ENCODE measurements at places on chromosomes 6 and 20.

DNA sequence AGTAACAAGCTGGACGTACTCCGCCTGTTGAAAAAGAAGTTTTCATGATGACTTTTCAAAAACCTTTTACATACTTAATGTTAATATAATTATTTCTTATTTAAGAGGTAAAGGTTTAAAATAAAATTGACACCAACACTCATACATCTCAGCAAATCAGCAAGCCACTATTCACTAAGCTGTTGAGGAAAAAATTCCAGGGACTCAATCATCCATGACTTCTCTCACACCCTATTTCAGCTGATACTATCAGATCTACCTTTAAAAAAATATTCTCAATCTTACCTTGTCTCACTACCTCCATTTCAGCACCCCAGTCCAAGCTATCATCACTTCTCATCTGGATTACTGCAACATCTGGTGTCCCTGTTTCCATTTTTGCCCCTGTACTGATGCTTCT, 109.3 kb downstream of the HACE1 start:
- no peak for DNase-seq

- no peak for DNase-seq
Observed at GRCh38 chr6:150537893-150538292, 61.8 kb upstream of the PLEKHG1 start.

DNA sequence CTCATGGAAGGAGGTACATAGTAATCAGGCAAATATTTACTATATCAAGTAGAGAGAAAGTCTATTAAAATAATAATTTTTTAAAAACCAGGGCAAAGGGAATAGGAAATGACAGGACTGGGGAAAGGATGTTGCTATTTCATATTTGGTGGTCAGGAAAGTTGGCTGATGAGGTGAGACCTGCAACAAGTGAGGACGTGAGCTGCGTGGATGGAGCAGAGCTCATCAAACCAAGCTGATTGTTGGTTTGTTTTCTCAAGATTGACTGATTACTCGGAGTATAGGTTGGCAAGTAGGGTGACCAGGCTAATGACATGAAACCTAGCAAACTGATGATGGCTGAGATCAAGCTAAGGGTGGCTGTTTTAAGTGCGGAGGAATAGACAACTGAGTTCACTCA, 6.0 kb downstream of the GJA1 start:
- DNase-seq, result no peak

GRCh38 chr20:35491823-35492222, 36.4 kb downstream of the CEP250 start:
- DNase-seq, result no peak

DNA sequence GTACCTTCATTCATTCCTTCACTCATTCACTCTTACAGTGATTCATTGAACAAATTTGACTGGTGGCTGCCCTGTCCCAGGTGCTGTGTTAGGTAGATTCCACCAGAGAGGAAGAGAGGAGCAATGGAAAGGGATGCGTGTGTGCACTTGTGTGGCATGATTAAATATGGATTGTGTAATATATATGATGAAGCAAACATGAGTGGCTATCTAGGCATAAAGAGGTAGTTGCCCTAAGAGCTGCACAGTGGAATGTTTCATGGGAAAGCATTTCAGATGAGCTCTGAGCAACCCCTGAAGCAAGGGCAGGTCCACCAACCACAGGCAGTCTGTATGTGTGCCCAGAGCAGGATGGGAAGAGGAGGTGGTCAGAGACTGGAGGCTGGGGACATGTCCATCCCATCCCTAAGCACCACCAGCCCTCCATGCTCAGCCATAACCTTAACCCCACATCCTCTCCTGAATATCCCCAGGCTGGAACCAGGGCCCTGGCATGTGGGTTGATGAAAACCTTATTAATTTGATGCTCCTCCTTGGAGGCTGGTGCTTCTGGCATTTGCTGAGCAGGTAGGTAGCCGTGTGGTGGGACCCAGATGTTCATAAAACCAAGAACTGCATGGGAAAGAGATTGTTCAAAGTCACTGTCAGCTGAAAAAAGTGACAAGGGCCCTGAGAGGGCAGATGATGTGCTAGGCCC, 226.2 kb downstream of the SYNDIG1 start:
- no peak for DNase-seq

DNA sequence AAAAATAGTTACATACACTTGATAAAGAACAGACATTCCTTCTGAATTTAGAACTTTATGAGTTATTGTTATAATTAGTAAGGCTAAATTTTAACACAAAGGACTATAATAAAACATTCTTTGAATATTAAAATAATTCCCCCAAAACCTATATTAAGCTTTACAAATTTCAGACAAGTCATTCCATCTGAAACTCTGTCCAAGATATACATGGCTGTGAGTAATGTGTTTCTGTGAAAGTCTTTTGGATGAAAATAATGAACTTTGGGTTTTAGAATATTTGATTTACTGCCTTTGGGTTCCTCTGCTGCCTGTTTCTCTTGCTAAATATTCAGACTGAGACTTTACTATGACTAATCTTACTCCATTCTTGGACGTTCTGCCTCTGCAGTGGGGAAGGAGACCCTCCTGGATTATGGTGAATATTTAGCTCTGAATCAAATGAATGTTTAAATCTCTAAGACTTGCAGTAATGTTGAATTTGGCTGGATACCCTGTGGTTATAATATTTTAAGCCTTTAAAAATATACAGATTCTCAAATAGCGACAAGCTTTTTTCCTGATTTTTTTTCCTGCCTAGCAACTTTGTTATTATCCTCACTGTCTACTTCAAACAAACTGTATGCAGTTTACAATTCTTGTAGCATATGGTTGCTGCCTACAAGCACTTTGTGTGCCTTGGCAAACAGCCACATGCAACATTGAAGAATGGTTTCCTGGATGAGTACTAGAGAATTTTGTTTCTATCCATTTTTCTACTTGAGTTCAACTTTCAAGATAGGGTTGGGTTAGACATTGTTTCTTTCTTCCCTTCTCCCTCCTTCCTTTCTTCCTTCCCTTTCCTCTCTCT, 51.4 kb downstream of the TXLNB start:
- peak; percentile 10 for DNase-seq

- DNase-seq, result no peak
Observed at GRCh38 chr6:144568241-144568640, 283.1 kb downstream of the UTRN start.

DNA sequence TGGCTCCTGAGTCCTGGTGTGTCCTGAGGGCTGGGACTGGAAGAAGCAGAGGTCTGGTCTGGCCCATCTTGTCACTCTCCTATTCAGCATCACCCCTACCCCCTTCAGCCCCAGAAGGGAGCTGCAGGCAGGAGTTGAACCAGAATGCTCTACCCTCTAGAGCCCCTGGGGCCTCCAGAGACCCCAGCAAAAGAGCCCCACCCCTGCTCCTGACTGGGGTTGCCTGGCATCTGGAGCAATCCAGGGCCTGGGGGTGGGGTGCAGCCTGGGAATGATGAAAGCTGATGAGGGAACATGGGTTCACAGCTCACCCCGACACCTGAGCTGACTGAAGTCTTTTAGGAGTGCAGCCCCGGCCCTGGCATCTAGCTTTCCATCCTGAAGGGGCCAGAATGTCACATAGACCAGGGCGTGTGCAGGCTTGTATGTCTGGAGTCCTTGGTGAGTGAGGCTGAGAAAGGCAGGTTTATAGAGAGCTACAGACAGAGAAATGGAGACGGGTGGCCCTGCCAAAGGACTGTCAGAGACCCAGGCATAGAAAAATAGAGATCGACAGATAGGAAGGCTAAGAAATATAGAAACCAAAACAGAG, 12.2 kb downstream of the FGD2 start:
- DNase-seq, result no peak

GRCh38 chr20:61566691-61567090, 314.6 kb downstream of the CDH4 start:
- DNase-seq, result no peak

GRCh38 chr6:91161246-91161645, 574.4 kb upstream of the MAP3K7 start:
- DNase-seq, result no peak

DNA sequence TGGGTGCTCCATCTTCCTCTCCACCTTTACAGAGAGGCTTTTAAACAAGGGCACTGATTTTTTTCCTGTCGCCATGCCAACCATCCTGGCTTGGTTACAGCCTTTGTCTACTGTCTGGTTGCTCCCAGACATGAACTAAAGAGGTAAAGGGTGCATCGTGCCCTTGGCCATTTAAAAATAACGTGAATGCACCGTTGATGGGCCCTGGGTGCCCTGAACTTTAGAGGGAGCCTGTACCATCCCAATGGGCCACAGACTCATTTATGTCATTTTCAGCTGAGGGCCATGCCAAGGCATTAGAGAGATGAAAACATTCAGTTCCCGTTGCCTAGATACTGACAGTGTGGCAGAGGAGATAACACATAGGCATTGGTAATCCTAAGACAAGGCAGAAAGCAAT, 23.3 kb downstream of the TMC2 start:
- peak; percentile 8 for DNase-seq

GRCh38 chr6:21739838-21740237, 146.3 kb downstream of the SOX4 start:
- no peak for DNase-seq

DNA sequence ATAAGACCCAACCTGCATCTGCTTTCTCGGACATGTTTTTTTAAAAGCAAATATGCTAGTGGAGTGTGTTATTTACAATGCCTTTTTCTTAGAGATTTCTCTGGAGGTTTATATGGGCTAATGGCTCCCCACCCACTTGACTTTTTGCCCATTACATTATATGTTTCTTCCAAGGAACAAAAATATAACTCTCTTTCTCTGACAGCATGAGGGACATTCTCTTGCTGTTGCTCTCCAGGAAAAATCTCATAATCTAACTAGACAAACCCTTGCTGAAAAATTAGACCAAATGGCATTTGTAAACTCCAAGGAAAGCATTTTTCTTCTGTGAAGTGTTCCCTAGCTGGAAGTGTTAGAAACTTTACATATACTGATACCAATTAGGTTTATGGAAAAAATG, 213.7 kb downstream of the PRL start:
- no peak for DNase-seq

DNA sequence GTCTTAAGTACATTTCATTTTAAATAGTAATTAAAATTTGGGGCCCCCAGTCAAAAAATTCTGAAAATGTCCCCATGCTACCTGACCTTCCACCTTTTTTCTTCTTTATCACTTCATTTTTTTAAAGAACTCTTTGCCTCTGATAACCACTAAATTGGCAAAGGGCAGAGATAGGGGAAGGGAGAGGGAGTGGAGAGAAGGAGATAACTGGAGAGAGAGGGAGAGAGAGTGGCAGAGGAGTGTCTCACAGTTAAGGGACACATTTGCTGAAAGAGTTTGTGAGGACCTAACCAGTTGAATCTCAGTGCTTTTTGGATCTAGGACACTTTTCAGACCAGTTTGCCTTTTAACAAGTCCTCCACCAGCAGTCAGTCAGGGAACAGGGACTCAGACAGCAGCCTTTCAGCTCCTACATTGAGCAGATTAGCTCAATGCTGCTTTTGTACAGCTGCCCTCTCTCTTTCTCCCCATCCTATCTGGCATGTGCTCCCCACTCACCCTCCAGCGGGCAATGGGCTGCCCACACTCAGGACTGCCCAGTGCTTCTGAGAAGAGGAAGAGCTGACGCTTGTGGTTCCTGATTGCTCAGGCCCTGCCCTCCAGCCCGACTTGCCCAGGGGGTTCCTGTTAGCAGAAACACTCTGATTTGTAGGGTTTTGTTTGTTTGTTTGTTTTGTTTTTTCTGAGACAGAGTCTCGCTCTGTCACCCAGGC, 14.4 kb downstream of the ARMC2 start:
- DNase-seq, result no peak
